ENCODE measurements at places on chromosomes 11 and 22.
A peak's percentile ranks its signal among the peaks of the same experiment; 100 is the strongest.

DNA sequence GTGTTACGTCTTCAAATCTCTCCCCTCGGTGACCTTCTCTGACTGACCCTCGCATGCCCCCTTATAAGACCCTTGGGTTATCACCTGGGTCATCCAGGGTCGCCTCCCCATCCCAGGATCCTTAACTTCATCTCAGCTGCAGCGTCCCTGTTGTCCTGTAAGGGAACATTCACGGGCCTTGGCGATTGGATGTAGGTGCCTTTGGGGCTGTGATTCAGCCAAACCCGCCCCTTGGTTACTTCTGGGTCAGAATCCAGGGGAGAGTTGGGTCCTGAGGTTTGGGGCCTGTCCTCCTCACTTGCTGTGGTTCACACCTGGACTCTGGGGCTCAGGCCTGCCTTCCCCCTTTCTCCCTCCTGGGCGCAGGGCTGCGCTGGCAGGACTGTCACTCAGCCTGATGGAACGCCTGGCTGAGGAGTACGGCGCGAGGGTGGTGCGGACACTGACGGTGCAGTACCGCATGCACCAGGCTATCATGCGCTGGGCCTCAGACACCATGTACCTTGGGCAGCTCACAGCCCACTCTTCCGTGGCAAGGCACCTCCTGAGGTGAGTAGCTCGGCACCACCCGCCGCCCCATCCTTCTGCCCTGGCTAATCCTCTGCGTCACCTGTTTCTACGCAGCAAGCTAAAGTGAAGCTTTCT, 29.4 kb downstream of the IGHMBP2 start:
- no peak for DNase-seq

DNA sequence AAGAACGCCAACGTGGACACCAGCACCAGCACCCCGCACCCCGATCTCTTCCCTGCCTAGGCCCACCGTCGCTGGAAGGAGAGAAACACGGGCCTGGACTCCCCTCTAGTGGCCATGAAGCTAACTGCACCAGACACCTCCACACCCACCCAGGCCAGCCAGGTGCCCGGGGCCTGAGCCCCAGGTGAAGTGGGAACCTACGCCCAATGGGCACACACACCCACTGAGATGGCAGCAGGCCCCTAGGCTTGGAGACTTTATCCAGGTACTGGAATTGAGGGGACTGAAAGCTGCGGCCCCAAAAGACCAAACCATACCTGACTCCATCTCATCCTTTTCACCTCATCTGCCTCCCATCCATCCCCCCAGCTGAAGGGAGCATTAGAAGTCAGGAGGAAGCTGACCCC, 81.0 kb downstream of the BUD13 start:
- peak; percentile 75 for DNase-seq

DNA sequence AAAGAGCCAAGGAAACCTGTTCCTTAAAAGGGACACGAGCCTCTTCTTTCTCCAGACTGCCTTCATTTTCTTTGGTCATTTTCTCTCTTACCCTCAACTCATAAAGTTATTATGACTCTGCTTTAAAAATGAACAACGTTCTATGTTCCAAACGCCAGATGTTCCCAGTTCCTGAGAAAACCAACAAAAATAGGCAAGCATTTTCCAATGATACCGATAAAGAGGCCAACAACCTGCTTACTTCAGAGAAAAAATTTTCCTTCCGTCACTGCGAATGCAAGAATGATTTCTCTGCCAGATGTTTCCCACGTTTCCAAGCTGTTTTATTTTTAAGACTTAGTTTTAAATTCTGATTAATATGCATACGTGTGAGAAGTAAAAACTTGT, 315 bp upstream of the TRPC6 start:
- no peak for DNase-seq

DNA sequence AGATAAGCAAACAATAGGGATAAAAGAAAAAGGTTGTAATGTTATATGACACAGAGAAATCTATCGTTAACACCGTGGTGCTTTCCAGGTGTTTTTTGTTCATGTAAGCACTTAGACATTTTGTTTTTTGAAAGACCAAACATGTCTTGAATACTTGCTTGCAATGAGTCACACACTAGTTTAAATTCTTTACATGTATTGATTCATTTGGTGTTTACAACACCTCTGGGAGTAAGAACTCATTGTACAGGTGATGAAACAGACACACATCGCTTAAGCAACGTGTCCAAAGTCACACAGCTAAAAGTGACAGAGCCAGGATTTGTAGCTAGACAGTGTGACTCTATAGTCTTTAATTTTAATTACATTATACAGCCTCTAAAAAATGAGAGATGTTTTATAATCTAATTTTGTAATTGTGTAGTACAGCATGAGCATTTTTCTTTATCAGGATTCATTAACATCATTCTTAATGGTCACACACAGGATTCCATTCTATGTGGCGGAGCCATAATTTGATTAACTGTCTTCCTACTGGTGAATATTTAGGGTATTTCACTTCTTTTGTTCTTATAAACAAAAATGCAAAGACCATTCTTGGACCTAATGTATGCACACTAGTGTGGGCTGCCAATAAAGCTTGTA, 148.8 kb downstream of the DBX1 start:
- no peak for DNase-seq

DNA sequence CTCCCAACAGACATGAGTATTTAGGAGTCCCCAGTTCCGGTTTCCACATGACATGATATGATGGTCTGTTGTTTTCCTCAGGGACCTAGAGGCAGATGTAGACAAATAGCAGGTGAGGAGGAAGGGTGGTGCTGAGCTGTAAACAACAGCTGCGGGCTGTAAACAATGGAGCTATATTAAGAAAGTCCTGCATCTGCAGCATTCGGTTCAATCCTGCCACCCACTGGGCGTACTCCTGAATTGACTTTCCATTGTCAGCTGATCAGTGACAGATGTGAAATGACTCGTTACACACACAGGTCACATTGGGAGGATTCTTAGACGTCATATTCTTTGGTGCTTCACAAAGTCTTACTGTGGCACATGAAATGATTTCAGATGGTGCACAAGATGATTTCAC, 26.8 kb upstream of the RAG1 start:
- DNase-seq: peak; percentile 47

GRCh38 chr11:107203656-107204055, 185.4 kb upstream of the GUCY1A2 start:
- DNase-seq: no peak

DNA sequence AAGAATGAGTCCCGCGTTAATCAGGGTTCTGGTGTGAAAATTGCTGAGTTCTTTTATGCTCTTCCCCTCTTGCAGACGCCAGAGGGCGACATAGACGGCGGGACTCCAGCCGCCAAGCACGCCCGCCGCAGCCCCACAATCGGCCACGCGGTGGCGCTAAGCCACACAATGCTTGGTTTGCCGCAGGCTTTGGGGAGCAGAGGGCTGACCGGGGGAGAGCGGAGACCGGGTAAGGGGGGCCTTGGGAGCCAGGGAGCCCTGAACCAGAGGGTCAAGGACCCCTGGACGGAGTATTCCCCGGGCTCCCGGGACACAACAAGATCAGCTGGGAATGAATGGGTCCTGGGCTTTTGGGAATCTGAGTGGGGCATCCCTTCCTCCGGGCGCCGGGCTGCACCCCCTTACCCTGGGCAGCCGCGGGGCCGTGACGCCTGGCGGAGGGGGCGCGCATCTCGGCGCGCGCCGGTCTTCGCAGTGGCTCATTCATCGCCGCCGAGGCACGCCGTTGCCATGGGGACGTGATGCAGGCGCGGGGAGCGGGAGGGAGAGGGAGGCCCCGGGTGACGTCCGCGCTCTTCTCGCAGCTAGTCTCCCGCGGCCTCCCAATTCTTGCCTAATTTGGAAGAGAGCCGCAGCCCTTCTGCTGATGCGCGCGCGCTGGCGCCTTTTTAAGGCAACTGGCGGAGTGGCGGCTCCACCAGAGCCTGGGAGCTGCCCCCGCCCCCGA, 12.2 kb upstream of the NPAS4 start:
- DNase-seq: peak; percentile 92

DNA sequence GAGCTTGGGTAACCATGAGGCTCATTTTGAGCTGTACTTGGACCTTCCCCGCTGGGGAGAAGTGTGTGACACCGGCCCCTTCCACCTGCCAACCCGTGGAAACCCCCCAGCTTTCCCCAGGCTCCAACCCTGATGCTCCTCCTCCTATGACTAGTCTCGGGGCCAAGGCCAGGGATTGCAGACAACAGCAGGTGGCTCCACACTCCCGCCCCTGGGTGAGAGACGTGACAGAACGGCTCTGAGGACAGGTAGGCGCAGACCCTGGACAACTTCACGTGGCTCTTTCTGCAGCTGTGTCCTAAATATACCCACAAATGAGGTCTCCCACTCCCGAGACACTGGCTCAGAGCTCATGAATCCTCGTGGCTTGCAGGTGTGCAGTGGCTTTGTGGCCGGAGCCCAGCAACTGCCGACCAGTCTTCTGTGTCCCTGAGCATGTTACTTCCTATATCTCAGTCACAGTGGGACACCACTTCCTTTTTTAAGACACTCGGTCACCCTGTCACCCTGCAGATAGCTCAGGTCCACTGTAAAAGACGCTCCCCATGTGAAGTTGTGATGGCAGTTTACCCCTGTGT, 55.2 kb downstream of the NECTIN1 start:
- no peak for DNase-seq

- no peak for DNase-seq
Measured at GRCh38 chr11:36146437-36146836, 142.8 kb downstream of the COMMD9 start.

GRCh38 chr11:85826116-85826855, 15.3 kb upstream of the SYTL2 start:
- peak; percentile 56 for DNase-seq

DNA sequence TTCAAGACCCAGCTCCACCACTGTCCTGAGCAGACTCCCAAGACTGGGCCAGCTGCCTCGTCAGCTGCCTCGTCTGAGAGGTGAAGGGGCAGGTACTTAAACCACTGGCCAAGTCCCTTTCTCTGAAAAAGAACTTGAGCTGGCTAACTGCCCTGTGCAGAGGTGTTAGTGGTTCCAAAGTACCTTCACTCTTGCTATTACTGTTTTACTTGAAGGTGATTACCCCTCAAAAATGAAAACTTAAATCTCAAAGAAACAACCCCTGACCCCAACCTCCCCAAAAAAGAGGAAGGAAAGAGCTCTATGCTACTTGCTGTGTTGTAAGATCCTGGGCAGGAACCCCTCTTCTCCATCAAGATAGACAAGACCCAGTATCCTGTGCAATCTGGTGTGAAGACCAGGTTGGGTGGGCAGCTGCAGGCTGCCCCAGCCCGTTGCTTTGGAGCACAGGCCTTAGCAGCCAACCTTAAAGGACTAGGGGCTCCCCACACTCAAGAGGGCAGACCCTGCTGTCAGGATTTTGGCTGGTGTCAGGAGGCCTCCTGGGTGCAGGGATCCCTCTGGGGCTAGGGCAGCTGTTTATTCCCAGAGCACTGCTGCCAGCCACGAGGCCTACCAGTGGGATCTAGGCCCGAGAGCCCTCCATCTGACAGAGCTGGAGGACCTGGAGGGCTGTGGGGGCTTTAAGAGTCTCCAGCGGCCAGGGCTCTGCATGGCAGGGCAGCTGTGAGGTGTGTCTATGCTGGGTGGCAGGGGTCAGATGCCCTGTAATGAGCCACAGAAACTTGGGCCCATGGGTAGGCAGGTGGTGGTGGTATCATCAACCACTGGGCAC, 13.0 kb downstream of the GUCD1 start:
- no peak for DNase-seq

- DNase-seq: no peak
Measured at GRCh38 chr11:13949876-13950275, 12.6 kb upstream of the SPON1 start.

GRCh38 chr22:20918663-20919218, 1.5 kb downstream of the CRKL start:
- DNase-seq: peak; percentile 14

GRCh38 chr11:72818971-72819370, 4.8 kb downstream of the ATG16L2 start:
- DNase-seq: no peak

DNA sequence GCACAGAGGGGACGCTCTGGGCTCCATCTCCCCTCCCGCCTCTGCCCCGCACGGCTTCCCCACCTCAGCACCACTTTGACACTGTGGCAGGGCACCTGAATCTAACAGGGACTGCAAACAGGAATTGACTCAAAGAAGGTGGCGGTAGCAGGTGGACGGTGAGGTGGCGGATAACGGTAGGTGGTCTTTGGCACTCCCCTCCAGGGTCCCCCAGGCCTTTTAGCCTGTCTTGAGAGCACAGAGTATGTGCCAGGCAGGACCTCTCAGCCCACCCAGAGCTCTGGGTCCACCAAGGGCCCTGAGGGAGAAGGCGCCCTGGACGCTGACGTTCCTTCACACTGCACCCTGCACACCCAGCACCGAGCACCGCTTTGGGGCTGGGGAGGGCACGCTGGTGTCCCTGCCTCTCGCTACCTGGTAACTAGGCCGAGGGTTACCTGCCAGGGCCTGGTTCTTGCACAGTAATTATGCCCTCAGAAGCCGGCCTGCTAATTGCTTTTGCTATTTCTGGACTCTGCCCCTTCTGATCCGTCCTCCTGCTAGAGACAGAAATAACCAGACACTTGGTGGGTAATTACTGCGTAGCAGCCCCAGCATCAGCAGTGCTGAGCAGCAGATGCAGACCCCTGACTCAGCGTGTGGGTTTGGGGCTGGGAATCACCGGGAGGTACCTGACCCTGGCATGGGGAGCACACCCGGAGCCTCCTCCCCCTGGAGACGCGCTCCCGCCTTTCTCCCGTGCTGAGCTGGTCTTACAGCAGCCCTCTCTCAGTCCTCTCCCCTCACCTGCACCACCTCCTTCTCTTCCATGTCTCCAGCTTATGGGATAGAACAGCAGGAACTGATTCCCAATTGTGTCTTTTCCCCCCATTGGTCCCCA, 103.3 kb upstream of the B3GAT1 start:
- DNase-seq: no peak

DNA sequence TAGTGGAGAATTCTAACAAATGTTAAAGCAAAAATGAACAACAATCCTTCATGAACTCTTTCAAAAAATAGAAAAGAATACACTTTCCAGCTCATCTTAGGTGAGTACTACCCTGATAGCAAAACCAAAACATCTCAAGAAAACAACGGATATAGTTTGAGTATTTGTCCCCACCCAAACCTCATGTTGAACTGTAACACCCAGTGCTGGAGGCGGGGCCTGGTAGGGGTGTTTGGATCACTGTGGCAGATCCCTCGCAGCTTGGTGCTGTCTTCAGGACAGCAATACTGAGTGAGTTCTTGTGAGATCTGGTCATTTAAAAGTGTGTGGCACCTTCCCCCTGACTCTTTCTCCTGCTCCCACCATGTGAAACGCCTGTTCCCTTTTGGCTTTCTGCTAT, 27.0 kb downstream of the NCAPD3 start:
- no peak for DNase-seq

GRCh38 chr22:49382451-49382735, 445.3 kb downstream of the BRD1 start:
- no peak for DNase-seq

GRCh38 chr11:70582886-70583641, 184.7 kb downstream of the CTTN start:
- no peak for DNase-seq

GRCh38 chr11:134497586-134497985, 85.5 kb upstream of the B3GAT1 start:
- DNase-seq: no peak

Measured in BE2C (cell line).